Osteoblast (primary cell): ENCODE measurements at places on chromosomes 13 and 19.
A peak's percentile ranks its signal among the peaks of the same experiment; 100 is the strongest.

DNA sequence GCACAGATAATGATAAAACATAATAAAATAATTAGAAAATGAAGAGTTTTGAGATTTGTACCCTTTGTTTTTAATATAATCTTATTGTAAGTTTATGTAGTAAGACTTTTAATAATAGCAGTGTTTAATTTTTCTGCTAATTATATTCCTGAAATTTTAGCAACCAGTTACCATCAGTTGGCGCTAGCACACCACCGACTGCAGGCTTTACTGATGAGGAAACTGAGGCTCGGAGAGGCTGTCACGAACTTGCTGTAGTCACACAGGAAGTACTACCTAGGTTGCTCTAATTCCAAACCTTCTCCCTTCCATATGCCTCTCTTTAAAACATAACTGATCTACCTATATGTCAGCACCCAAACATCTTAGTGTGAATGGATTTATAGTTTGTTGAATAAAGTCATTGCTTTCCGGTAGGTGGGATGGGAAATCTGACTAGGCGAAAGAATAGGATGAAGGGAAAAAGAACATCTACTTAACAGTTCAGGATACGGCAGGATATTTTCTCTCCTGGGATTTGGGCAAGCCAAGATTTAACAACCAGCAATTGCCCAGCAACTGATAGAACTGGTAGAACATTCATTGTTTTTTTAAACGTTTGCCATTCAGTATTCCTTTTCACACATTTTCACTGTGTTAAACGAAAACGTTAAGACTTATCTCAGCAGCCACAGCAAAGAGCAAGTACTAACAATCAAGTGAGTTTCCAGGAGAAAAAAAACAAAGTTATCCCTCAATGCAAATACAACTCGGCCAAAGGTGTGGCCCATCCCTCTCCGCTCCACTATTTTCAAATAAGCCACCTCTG is 822 bp upstream of the RFXAP start:
- peak overlapping the region; percentile 74 for H3K4me3 ChIP-seq
- peaks cover 6% of the 10 kb centered on the region for H3K27me3 ChIP-seq
- H3K4me1 ChIP-seq, result peaks cover 13% of the 10 kb centered on the region

GRCh38 chr19:30340771-30341561 is 31.2 kb upstream of the ZNF536 start:
- H3K4me3 ChIP-seq, result no peak overlapping the region
- no peaks in the 10 kb centered on the region for H3K4me1 ChIP-seq
- no peaks in the 10 kb centered on the region for H3K36me3 ChIP-seq
- H3K27ac ChIP-seq, result no peak overlapping the region
- DNase-seq, result no peak

DNA sequence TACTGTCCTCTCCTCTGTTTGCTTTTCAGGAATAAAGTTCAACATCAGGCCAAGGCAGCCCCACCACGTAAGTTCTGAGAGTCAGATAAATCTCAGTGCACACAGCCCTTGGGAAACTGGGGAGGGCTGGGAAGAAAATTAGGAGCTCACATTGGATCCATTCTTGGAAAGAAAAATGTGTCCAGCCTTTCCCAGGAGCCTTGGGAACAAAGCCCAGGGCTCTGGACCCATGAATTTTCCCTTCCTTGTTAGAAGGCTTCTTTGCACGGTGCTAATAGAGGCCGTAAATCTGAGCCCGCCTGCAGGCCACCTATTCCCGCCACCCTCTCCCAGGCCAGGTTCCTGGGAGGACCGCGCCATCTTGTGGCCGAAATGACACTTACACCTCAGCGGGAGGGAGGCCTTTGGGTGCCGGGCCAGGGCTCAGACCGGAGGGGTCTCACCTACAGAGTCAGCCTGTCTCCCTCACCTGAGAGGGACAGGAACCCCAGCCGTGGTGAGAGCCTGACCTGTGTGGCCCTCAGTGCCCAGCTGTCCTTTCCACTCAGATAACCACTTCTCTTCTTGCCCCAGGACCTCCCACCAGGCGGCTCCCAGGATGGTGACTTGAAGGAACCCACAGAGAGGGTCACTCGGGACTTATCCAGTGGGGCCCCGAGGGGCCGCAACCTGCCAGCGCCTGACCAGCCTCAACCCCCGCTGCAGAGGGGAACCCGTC is 25.1 kb upstream of the KCTD15 start:
- H3K4me1 ChIP-seq, result no peaks in the 10 kb centered on the region
- no peak overlapping the region for H3K27ac ChIP-seq
- H3K36me3 ChIP-seq, result no peaks in the 10 kb centered on the region
- peaks cover 14% of the 10 kb centered on the region for H3K27me3 ChIP-seq

DNA sequence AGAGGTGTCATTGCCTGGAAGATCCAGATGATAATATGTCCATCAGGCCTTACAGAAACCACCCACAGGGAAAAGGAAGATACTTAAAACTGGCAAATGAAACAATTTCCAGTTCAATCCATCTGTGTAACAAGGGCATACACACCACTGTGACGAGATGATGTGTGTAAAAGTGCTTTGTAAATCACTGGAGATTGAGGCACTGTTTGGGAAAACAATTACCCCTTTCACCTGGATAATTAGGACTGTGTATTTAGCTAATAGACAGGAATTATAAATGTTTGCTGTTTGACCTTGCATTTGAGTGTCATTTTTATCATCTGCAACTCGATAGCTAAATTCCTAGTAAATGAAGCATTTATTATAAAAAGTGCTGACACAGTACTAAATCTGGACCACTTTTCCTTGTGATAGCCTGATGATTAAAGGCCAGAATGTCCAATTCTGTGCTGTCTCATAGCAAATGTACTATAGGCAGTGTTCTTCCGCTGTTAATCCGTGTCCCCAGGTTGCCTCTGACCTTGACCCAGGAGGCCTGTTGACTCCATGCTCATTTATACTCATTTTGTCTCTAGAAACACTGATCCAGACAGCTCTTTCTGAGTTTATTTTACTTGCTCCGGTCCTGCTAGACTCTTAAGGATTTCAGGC is 105.8 kb downstream of the LACC1 start:
- no peaks in the 10 kb centered on the region for H3K36me3 ChIP-seq
- H3K4me1 ChIP-seq, result no peaks in the 10 kb centered on the region
- DNase-seq, result no peak
- H3K27ac ChIP-seq, result no peak overlapping the region
- H3K27me3 ChIP-seq, result peaks cover 7% of the 10 kb centered on the region
- no peak overlapping the region for H3K4me3 ChIP-seq

DNA sequence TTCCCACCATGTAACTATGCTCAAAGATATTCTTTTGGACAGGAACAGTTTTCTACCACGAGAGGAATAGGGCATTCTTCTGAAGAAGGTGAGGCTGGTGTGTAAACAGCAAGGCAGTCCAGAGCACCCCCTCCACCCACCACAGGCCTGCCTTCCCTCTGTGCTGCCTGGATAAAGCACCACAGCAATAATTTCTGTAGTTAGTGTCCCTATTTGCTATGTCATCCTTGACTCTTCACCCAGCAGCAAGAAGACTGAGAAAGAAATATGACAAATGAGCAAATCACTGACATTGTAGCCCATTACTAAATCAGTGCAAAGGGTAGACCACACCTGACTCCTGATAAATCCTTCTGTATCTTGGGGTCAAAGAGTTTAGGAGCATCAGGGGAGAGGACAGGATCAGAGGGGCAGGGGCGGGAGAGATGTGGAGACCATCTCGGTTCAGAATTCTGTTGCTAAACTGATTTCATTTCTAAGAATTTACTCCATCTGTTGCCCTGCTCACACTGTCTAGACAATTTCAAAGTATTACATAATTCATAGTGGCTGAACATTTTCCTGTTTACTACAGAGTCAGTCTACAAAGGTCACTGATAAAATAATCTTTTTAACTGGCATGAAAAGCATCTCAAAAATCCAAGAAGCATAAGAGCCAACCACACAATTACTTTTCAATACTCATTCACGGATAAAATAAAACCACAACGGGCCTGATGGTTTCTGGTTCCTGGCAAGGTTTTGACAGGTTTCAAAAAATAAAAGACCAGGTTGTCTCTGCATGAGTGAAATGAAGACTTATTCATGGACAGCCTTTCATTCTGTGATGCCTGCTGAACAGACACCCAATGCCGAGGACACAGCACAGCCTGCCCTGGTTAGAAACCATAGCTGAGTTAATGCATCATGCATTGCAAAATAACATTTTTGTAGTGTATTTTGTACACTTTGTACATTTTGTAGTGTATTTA is 88.4 kb upstream of the IRS2 start:
- no peak overlapping the region for H3K4me3 ChIP-seq
- H3K36me3 ChIP-seq, result no peaks in the 10 kb centered on the region
- no peak overlapping the region for H3K27ac ChIP-seq
- H3K27me3 ChIP-seq, result no peaks in the 10 kb centered on the region
- DNase-seq, result peak; percentile 85
- H3K4me1 ChIP-seq, result no peaks in the 10 kb centered on the region

GRCh38 chr19:33769208-33769607 is 27.5 kb upstream of the KCTD15 start:
- DNase-seq, result no peak
- H3K4me1 ChIP-seq, result no peaks in the 10 kb centered on the region
- no peak overlapping the region for H3K4me3 ChIP-seq
- H3K36me3 ChIP-seq, result no peaks in the 10 kb centered on the region
- no peak overlapping the region for H3K27ac ChIP-seq
- peaks cover 14% of the 10 kb centered on the region for H3K27me3 ChIP-seq

- H3K4me1 ChIP-seq, result no peaks in the 10 kb centered on the region
- H3K27me3 ChIP-seq, result no peaks in the 10 kb centered on the region
- DNase-seq, result no peak
- H3K36me3 ChIP-seq, result no peaks in the 10 kb centered on the region
- H3K4me3 ChIP-seq, result no peak overlapping the region
These were observed 810.4 kb upstream of the SLC10A2 start for GRCh38 chr13:103876571-103876970.

GRCh38 chr13:106488076-106488475 is 47.4 kb downstream of the EFNB2 start:
- no peak overlapping the region for H3K27ac ChIP-seq
- peaks cover 20% of the 10 kb centered on the region for H3K36me3 ChIP-seq
- H3K4me1 ChIP-seq, result no peaks in the 10 kb centered on the region
- DNase-seq, result no peak

DNA sequence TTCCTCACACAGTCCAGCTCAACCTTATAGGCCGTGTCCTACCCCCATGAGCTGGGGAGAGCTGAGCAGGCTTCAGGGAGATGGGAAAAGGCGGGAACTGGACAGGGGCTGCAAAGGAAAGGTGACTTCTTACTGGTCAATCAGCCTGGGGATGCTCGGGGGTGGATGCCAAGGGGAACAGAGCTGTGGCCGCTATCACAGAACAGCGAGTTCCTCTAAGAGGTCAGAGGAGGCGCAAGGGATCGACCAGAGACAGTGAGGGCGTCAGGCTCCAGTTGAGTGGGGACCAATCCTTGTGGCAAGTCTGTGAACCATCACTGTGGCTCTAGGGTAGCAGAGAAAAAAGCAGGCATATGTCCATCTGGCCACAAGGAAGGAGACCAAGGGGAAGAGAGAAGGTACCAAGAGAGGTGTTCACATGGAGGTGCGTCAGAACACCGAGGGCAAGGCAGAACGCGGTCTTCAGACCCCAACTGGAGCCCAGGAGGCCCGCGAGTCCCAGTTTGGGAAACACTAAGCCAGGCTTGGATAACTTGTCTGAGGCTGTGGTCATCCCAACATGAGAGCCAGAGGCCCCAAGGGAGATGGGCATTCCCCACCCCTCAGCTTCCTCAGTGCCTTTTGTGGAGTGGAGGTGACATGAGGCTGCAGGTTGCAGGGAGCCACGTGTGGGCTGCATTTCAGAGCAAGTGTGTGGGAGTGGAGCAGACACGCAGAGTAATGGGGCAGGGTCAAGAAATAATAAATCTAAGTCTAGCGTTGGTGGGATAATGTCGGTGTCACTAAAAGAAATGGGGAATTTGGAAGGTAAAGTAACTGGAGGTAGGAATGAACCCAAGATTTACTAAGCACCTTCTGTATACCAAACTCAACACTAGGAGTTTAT is 3.9 kb downstream of the F10 start:
- no peak overlapping the region for H3K27ac ChIP-seq
- H3K4me3 ChIP-seq, result no peak overlapping the region
- peak; percentile 76 for DNase-seq
- no peaks in the 10 kb centered on the region for H3K36me3 ChIP-seq

DNA sequence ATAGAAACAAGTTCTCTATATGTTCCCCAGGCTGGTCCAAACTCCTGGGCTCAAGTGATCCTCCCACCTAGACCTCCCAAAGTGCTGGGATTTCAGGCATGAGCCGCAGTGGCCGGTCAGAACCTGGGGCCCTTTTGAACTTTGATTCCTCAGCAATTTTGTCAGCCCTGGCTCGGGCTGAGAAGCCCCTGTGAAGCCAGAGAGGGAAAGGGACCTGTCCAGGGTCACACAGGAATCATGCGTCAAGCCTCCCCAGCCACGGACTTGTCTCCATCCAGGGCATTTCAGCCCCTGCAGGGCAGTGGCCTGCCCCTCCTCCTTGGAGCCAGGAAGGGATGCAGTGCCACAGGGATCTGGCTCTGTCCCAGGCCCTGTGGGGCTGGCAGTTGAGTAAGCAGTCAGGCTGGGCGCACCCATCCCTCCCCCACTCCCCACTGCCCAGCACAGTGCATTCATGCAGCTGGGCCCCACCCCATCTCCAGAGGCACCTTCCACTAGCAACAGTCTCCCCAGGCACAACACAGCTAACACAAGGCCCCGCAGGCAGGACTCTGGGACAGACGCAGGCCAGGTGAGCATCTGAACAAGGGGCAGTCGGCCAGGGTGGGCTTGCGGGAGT is at the start of gene CAPS:
TSS of gene CAPS (plus strand) at position 516 of the 619 bp plus-strand sequence. CDS start 153 bp downstream, outside the sequence.
- no peaks in the 10 kb centered on the region for H3K27me3 ChIP-seq
- H3K4me1 ChIP-seq, result peaks cover 11% of the 10 kb centered on the region
- DNase-seq, result peak; percentile 99
- peak within 1 kb of the TSS; percentile 46 for H3K4me3 ChIP-seq

GRCh38 chr19:42076380-42076944 is 496 bp downstream of the ZNF574 start:
- peak overlapping the region; percentile 77 for H3K27ac ChIP-seq
- H3K4me3 ChIP-seq, result peak overlapping the region; percentile 92
- DNase-seq, result no peak
- H3K36me3 ChIP-seq, result peaks cover 34% of the 10 kb centered on the region
- H3K4me1 ChIP-seq, result peaks cover 20% of the 10 kb centered on the region
- no peaks in the 10 kb centered on the region for H3K27me3 ChIP-seq

- DNase-seq, result no peak
- peaks cover 18% of the 10 kb centered on the region for H3K36me3 ChIP-seq
- no peak overlapping the region for H3K27ac ChIP-seq
- peaks cover 16% of the 10 kb centered on the region for H3K4me1 ChIP-seq
These were observed 49.8 kb downstream of the KLF2 start for GRCh38 chr19:16374436-16374835.

GRCh38 chr13:51067210-51067701 is 43.8 kb downstream of the C13orf42 start:
- H3K36me3 ChIP-seq, result no peaks in the 10 kb centered on the region
- peaks cover 12% of the 10 kb centered on the region for H3K4me1 ChIP-seq
- no peak overlapping the region for H3K27ac ChIP-seq
- H3K27me3 ChIP-seq, result peaks cover 24% of the 10 kb centered on the region
- DNase-seq, result no peak

- H3K27ac ChIP-seq, result peak overlapping the region; percentile 93
- peaks cover 19% of the 10 kb centered on the region for H3K36me3 ChIP-seq
- H3K4me1 ChIP-seq, result peaks cover 51% of the 10 kb centered on the region
- H3K4me3 ChIP-seq, result peak overlapping the region; percentile 57
- H3K27me3 ChIP-seq, result no peaks in the 10 kb centered on the region
These were observed 4.0 kb downstream of the ERF start for GRCh38 chr19:42250666-42251531.

- H3K27ac ChIP-seq, result no peak overlapping the region
- DNase-seq, result no peak
These were observed 7.4 kb downstream of the RUBCNL start for GRCh38 chr13:46379611-46380010.
